ENCODE measurements at places on chromosomes 7 and 10. TPM values are rescaled to one million over a fixed set of nuclear protein-coding genes. Genes with fewer than 3 reads are reported as not detected.

- H3K27ac ChIP-seq: no peak overlapping the region
- no peak for DNase-seq
- no peaks in the 10 kb centered on the region for H3K27me3 ChIP-seq
- no peaks in the 10 kb centered on the region for H3K36me3 ChIP-seq
- no peaks in the 10 kb centered on the region for H3K4me1 ChIP-seq
- H3K4me3 ChIP-seq: no peak overlapping the region
Observed at GRCh38 chr10:1957057-1957456, 219.7 kb upstream of the ADARB2 start.

GRCh38 chr10:98062424-98062823, 32.0 kb upstream of the CRTAC1 start:
- H3K4me1 ChIP-seq: no peaks in the 10 kb centered on the region
- no peaks in the 10 kb centered on the region for H3K36me3 ChIP-seq
- H3K4me3 ChIP-seq: no peak overlapping the region

DNA sequence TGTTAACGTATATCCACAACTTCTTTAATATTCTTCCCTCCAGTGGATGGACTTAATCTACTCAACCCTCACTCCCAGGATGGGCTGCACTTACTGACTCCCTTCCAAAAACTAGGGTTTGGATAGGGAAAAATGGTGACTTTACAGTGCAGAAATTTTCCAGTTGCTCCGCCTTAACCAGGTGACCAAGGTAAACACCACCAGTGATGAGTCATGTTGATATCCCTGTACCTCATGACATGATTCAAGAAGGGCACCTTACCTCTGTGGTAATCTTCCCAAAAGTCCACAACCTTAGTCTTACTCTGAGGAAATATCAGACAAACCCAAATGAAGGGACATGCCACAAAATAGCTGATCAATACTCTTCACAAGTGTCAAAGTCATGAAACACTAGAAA, 3.5 kb upstream of the GSTK1 start:
- peaks cover 7% of the 10 kb centered on the region for H3K4me1 ChIP-seq
- no peak overlapping the region for H3K27ac ChIP-seq
- no peak for DNase-seq
- no peak overlapping the region for H3K4me3 ChIP-seq

SFTPA1 gene
- not detected for total RNA-seq

TMEM270 gene
- total RNA-seq: not detected

Data from breast epithelium (tissue), 4 donors.